ENCODE measurements at places on chromosomes 3 and 15.

GRCh38 chr15:50261981-50262380 is 3.5 kb downstream of the HDC start:
- no peak for DNase-seq

GRCh38 chr3:80542456-80542855 is 774.7 kb upstream of the ROBO1 start:
- DNase-seq: no peak

- DNase-seq: peak; percentile 75
Measured at GRCh38 chr3:151228666-151229040, 25.6 kb upstream of the GPR171 start.

DNA sequence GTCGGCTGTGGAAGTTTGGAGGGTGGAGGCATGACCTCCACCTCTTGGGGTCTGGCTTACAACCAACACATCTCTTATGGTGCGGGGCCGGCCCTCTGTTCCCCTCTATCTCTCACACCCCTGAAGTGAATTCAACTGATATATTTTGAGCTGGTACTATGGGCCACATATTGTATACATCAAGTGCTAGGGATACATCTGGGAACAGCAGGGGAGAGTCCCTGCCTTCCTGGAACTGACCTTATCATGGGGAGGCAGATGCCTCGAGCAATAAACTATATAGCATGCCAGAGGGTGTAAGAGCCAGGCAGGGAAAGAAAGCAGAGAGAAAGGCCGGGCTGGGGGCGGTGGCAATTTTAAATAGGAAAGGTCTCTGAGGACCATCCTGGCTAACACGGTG is 60.4 kb upstream of the TRPM1 start:
- no peak for DNase-seq

- DNase-seq: no peak
Measured at GRCh38 chr3:41997702-41998550, 36.0 kb upstream of the ULK4 start.

DNA sequence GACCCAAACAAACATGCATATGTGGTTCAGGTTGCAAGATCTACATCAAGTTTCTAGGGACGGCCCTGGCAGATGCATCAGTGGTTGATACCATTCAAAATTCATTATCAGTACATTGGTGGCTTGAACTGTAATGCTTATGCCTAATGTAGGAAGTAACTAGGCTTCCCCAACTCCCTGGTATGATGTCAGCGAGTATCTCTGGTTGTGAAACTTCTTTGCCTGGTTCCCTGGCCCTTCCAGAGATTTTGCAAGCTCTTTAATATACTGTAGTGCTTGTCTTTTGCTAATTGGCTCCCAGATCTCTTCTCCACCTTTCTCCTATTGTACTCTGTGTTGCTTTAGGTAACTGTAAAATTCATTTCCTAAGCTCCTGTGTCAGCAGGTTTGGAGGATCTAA is 114.8 kb upstream of the RARB start:
- DNase-seq: no peak

- no peak for DNase-seq
Measured at GRCh38 chr15:45130291-45131000, 652 bp downstream of the DUOX1 start.

GRCh38 chr3:183295211-183295610 is 42.2 kb downstream of the B3GNT5 start:
- DNase-seq: no peak

DNA sequence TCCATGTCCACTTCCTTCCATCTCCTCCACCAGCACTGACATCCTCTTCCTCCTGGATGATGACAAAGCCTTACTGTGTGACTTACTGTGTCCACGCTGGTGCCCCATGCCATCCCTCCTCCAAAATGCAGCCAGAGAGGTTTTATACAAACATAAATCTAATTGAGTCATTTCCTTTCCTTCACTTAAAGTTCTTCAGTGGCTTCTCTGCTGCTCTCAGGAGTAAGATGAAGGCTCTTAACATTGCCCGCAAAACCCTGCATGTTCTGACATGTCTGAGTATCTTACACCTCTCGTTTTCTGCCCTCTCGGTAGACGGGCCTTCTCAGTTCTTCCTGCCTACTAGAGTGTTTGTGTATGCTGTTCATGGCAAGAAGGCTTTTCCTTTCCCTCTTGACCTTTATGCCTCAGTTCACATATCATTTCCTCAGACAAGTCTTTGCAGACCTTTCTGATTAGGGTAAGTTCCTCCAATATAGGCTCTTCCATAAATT is 175.5 kb downstream of the CFAP20DC start:
- no peak for DNase-seq
